IPS DF 6.9 (cell line): ENCODE measurements at places on chromosomes 12 and 14.
A peak's percentile ranks its signal among the peaks of the same experiment; 100 is the strongest.

GRCh38 chr12:31966558-31967205 is 7.5 kb downstream of the RESF1 start:
- DNase-seq, result no peak

DNA sequence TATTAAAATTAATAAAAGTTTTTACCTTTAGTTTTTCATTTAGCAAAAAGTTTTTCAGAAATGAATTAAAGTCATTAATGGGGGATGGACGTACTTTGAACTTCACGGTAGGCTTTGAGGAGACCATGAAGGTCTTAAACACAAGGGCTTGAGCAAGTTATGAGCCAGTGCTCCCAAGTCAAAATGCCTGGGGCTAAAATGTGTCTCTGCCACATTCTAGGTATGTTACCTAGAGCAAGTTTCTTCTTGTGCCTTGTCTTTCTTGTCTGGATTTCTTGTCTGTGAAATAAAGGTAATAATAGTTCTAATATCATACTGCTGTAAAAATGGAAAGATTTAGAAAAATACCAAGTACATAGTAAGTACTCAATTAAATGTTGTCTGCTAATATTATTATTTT is 132.7 kb upstream of the USP15 start:
- no peak for DNase-seq

- no peak for DNase-seq
Measured at GRCh38 chr14:102772781-102773570, 4.3 kb upstream of the TRAF3 start.

DNA sequence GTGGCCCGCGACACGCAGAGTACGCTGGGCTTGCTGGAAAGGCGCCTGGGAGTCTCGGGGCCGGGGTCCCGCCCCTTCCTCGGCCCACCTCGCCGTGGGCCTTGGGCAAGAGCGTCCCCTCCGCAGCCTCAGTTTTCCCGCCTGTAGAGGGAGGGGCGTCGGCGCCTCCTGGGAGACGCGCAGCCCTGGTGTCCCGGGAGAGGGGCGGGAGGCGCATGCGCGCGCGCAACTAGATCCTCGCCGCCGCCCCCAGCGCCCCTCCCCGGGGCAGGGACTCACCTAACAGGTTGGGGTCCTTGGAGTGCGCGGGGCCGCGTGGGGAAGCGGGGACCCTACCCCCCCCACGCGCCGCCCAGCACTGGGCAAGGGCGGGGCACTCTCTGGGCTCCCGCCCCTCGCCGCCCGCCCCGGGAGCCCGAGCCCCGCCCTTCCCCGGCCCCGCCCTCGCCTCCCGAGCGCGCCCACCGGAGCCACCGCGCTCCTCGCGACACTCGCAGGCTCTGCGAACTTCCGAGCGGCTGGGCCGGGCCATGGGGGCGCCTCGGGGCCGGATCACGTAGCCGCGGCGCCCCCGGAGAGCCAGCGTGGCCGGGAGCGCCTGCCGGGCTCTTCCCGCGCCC is at the start of gene KIF26A:
KIF26A (plus strand) TSS at position 490 of the 620 bp plus-strand sequence. CDS start 136 bp downstream, outside the sequence.
- DNase-seq, result no peak

DNA sequence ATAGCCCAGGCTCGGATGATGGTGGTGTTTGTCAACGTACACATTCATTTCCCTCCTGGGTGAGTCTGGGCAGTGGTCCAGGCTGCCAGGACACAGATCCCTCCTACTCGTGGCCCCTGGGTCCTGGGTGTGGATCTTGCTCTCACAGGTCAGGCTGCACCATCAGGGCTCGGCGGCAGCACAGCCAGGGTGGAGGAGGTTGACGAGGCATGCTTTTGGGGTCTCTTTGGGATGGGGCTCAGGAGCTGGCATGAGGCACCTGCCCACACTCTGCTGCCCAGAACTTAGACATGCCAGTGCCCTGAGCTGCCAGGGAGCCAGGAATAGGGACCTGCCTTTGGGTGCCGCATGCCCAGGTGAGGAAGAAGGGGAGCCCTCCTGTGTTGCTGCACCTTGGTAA is 9.7 kb downstream of the TMEM121 start:
- no peak for DNase-seq

DNA sequence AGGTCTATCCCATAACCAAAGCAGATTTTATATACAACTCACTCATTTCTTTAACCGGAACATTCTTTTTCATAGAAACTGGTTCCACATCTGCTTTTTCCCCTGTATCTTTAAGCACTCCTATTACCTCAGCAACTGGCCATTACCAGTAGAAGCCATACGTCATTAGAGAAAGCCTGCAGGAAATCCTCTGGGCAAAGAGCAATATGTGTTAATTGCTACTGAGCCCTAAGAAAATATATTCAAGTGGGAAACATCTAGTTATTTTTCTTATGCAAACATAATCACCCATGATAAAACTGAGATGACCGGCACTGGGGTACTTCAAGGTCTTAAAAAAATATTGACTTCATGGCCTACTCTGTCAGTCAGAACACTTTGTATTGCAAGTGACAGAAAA is 28.2 kb upstream of the CPSF6 start:
- DNase-seq, result no peak

GRCh38 chr14:53193193-53193592 is 40.1 kb upstream of the DDHD1 start:
- no peak for DNase-seq

- DNase-seq, result no peak
Measured at GRCh38 chr14:71780822-71781221, 151.4 kb upstream of the RGS6 start.

GRCh38 chr12:115953031-115953430 is 324.5 kb downstream of the MED13L start:
- no peak for DNase-seq

- no peak for DNase-seq
Measured at GRCh38 chr12:127133675-127134335, 1133.2 kb upstream of the TMEM132C start.

- DNase-seq, result peak; percentile 4
Measured at GRCh38 chr12:3554371-3555115, 63.5 kb downstream of the PRMT8 start.

DNA sequence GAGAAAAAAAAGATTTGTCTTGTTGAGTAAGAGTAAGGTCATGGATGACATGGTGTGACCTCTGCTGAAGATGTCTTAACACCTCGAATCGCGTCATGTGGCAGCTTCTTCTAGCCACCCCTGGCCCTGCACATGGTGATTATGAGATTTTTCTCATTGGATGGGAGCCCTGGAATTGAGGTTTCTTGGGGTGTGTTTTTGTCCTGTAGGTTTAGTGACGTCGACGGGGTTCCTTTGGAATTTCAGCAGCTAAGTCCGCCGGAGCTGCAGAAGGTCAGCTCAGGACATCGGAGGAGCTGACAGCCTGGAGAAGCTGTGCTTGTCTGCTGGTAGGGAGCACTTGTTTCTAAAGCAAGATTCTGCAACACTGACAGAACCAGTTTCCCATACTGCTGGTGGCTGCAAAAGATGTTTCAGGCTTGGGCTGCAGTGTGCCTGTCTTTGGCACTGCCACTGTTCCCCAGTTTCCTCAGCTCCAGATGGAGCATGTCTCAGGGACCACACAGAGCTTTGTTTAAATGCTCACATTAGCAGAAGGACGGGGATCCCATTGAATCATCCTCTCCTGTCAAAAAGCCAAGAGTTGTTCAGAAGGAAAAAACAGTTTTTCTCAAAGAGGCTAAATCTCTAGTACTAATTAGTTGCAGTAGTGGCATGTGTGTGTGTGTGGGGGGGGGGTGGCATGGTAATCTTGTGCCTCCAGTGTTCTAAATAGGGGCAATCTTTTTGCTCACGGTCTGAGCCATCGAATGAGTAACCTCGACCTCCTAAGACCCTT is 5.2 kb upstream of the FOS start:
- no peak for DNase-seq

- no peak for DNase-seq
Measured at GRCh38 chr12:7729746-7730145, 17.4 kb downstream of the CLEC4C start.
